SJCRH30 (cell line): ENCODE measurements at places on chromosomes 4 and X.

DNA sequence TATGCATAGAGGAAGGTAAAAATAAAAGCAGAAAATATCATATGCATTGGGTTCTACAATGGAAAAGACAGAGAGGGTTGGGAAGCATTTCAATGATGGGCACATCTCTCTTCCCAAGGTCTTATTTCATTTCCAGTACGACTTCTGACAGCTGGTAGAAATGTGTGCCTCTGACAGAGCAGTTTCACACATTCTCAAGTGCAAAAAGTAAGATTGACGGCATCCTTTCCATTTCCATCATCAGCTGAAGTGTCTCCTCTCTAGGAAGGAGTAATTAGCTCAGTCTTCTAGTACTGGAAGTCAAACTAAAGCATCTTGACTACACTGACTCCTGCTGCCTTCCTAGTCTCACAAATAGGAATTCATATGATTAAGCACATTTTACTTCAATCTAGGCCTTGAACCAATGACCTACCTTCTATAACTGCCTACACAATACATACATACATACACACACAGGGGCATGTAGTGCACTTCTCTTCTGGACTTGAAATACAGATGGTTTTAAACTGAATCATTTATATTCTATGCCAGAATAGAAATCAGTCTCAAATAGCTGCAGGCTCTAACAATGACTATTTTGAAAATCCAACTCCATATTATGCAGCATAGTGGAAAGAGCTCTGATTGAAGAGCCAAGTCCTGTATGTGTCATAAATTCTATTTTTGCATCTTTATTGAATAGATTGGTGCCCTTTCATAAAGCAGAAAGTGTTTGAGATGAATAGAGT is 473.4 kb downstream of the INPP4B start:
- DNase-seq = no peak

DNA sequence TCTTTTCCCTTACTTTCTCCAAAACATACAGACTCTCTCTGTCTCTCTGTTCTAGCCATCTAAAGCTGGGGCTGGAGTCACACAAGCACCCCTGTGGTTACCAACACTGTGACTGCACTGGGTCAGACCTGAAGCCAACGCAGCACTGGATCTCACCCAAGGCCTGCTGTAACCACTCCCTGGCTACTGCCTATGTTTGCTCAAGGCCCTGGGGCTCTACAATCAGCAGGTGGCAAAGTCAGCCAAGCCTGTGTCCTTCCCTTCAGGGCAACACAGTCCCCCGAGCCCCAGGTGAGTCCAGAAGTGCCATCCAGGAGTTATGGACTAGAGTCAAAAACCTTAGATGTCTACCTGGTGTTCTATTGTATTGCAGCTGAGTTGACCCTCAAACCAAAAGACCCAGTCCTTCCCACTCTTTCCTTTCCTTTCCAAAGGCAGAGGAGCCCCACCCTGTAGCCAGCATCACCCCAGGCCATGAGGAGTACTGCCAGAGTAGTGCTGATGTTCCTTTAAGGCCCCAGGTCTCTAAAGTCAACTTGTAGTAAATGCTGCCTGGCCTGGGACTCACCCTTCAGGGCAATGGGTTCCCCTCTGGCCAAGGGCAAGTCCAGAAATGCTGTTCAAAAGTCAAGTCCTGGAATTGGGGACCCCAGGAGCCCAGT is 58.8 kb upstream of the RAP2C start:
- no peak for DNase-seq

DNA sequence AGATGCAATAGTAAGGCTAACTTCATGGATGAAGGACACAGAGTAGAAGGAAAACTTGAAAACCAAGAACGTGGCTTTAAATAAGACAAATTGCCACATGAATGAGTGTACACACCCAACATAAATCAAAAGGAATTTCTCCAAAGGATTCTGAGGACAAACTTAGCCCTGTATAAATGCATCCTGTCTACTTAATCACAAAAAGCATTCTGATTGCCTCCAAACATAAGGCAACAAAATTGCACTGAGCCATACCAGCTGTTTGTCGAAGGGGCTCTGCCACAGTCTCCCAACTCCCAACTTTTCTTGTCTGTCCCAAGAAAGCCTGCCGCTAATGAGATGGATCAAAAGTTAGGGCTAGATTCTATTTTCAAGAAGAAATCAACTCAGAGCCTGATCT is 194.3 kb downstream of the SOWAHB start:
- no peak for DNase-seq

DNA sequence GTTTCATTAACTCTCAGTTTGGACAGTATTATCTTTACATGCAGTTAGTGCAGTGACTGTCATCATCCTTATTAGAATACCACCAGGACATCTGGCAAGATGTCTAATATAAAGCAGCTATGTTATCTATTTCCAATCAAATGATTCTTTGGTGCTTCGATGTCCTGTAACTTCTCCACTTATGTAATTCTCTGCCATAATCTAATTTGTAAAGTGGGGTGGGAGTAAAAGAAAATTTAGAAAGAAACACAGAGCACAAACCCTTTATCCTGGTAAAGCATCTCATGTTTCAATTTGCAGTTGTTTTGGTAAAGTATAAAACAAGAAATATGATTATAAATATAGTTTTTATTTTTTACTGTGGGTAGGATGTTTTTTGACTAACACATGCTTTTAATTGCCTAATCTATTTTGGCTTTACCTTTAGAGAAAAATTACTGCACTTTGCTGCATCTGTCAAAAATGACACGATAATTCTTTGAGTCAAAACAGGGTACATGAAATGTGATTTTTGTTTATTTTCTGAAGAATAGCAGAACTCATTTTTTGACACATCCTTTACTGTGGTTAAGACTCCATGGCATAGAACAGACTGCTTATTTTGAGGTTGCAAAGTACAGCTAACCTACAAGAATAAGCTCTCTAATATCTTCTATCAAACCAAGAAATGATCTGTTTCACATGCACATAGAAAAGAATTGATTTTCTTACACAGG is 382.9 kb downstream of the RPA4 start:
- no peak for DNase-seq

DNA sequence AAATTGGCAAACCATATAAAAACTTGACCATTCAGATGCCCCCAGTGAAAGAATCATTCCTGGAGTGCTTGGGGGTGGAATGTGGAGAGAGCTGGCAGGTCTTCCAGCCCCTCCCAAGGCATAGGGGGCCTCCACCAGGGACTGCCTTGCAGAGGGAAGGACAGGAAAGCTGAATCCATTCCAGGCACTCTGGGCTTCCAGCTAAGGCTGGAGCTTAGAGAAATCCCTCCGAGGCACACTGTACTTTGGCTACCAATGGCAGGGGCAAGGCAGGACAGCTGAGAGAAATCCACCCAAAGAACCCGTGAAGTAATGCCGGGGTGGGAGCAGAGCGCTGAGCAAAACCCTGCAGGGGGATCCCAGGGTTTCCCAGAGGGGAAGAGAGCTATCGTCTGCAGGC is 4.0 kb downstream of the CENPU start:
- no peak for DNase-seq

- no peak for DNase-seq
Measured at GRCh38 chrX:134803551-134804183, 145.4 kb upstream of the PLAC1 start.

- DNase-seq = no peak
Measured at GRCh38 chrX:46461660-46462191, 83.5 kb downstream of the ZNF674 start.

DNA sequence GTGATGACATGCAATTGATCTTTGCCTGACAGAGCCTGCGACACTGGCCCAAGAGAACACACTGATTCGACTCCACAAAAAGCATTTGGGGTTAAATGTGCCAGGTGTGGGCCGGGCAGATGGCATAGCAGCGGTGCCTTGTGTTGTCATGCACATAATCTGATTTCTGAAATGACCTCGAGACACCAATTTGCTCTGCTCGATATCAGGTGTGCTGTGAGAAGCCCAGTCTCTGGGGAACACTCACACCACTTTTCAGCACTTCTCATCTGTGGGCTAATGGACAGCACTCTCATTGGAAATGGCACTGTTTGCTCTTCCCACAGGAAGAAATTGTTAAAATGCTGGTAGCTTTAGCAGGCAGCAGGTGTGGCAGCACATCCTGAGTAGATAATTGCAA is 738.3 kb upstream of the TENM3 start:
- DNase-seq = no peak
